ENCODE measurements at places on chromosomes 7 and 10. TPM values are rescaled to one million over a fixed set of nuclear protein-coding genes. Genes with fewer than 3 reads are reported as not detected.

- no peak for DNase-seq
These were observed 233.6 kb downstream of the COBL start for GRCh38 chr7:51082940-51083533.

- DNase-seq, result no peak
These were observed 42.5 kb upstream of the LCOR start for GRCh38 chr10:96789571-96790108.

GRCh38 chr10:3813267-3813666, 28.3 kb upstream of the KLF6 start:
- no peak for DNase-seq

DNA sequence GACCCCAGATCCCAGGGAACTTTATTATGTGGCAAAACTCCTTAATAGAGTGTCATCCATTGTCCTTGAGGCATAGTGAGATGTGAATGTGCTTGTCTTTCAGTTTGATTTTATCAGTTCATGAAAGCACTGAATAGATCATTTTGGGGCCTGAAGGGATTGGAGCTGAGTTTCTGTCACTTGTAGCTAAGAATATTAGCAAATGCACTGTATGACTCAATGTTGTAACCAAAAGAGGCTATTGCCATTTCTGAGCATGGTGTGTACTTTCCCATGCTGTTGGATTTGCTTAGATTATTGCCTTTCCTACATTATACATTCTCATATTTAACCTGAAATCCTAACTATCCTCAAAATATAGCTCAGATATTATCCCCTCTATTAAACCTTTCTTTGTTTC, 130.4 kb downstream of the PRKG1 start:
- DNase-seq, result no peak

GRCh38 chr10:131872827-131873375, 27.9 kb upstream of the PPP2R2D start:
- no peak for DNase-seq

DNA sequence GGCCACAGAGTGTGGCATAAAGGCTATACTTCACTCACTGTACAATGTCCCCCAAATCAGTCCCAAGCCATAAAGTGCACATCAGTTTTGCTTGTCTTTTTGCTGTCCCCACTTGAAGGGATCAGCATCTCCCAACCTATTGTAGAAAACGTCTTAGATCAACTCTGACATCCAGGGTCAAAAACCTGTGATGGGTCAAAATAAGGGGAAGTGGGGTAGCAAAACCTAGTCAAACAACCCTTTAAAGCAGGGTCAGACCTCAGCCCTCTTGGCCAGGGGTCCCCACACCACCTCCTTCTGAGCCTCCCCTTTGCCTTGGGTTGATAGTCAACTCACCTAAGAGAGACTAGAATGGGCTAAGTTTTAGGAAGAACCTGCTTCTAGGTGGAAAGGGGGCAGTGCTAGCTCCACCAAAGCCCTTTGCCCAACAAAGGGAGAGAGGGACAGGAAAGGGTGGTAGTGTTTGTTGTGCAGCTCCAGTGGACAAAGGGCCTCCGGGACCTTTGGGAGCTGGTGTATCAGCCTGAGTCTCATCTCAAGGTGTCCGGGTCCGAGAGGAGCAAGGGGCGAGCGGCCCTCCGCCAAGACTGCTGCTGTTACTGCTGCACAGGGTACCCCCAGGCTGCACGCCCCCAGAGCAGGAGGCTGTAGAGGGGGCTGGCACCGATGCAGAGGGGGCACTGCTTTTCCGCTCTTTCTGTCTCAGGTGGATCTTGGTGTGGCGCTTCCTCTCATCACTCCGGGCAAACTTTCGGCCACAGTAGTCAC, 3.3 kb downstream of the EGR2 start:
- DNase-seq, result no peak

DNA sequence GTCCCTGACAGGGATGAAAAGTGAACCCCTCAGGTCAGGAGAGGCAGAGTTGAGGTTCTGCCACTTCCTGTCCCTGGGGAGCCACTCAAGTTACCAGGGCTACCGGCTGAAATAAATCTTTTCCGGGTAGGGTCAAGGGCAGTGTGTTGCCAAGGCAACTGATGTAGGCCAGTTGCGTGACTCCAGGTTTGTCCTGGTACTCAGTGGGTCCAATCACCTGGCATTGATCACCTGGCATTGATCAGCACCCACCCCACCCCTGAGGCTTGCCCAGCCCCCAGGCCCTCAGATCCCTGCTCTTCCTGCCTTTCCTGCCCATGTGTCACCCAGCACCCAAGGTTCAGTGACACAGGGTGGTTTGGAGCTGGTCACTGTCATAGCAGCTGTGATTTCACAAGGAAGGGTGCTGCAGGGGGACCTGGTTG, 5.9 kb downstream of the SAP25 start:
- DNase-seq, result no peak

GRCh38 chr7:106010866-106011265, 47.8 kb downstream of the CDHR3 start:
- DNase-seq, result no peak

DNA sequence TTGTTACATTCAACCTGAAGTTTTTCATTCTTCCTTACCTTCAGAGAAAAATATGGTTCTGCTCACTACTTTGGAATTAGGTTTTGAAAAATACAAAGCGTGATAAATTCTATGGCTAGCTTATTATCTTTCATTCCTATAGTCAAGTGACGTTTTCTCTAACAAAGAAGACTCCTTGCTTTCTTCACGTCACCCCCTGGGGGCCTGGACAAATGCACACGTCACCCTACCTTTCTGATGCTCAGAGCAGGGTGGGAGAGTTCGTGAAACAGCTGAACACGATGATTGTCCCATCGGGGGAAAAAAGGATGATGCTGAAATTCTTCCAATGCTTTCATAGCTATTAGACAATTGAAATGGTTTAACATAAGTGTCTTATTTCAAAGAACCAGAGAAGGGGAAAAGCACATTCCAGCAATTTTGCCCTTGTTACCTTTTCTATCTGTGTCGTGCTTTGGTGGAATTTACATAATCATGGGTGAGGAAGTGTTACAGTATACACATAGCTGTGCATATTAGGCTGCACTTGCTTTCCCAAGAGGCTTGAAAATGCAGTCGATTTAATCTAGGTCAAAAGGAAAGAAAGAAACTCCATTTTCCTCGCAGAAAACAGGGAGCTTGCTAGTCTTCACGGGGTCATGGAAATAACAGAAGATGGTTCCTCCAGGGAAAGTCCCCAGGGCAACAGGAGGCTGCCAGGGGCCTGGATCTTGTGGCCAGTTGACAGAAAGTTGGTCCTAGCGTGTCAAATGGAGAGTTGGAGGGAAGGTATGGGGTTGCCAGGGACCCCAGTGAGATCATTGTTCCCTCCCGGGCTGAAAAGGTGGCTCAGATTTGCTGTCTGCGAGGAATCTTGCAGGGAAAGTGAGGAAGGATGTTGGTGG, 189.2 kb downstream of the CELF2 start:
- DNase-seq, result no peak

DNA sequence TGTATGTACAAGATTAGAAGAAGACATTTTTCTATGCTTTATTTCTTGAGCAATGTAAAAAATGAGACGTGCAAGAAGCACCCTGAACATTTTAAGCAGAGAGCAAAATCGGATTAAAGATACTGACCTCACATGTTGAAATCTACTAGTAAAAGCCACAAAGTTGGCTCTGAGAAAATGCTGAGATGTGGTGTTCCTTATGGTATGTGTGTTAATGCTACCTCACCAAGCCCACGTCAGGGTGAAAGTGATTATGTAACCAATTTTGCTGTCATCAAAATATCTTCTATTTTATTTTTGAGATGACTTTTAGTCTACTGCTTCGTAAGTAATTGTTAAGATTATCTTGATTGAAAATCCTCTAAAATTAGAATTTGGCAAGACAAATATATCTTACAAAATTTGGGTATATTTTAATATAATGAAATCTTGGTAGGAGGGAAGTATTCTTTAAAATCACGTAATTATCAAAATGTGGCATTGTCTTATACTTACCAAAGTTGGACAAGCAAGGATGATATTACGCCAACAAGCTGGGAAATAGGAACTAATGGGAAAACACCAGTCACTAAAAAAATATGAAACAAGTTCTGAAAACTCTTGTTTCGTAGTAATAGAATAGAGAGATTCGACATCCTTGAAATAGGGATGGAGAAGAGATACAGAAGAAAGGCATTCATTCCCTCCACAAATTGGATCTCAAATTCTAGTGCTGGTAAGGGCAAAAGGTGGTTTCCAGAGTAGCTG, 5.8 kb downstream of the ADO start:
- DNase-seq, result no peak

Gene CFAP70
- polyA plus RNA-seq, result 21.8 TPM

Gene SMIM30
- polyA plus RNA-seq, result 74.0 TPM

Gene DNAH11
- polyA plus RNA-seq, result 5.4 TPM

Measured in left lung (tissue), 14 donors.